ENCODE measurements at places on chromosomes 2 and 18.
A peak's percentile ranks its signal among the peaks of the same experiment; 100 is the strongest.

- no peak for DNase-seq
Observed at GRCh38 chr2:237749002-237749401, 49.6 kb upstream of the RBM44 start.

GRCh38 chr2:217738061-217738460 lies 264.7 kb downstream of the TNS1 start:
- DNase-seq = no peak

DNA sequence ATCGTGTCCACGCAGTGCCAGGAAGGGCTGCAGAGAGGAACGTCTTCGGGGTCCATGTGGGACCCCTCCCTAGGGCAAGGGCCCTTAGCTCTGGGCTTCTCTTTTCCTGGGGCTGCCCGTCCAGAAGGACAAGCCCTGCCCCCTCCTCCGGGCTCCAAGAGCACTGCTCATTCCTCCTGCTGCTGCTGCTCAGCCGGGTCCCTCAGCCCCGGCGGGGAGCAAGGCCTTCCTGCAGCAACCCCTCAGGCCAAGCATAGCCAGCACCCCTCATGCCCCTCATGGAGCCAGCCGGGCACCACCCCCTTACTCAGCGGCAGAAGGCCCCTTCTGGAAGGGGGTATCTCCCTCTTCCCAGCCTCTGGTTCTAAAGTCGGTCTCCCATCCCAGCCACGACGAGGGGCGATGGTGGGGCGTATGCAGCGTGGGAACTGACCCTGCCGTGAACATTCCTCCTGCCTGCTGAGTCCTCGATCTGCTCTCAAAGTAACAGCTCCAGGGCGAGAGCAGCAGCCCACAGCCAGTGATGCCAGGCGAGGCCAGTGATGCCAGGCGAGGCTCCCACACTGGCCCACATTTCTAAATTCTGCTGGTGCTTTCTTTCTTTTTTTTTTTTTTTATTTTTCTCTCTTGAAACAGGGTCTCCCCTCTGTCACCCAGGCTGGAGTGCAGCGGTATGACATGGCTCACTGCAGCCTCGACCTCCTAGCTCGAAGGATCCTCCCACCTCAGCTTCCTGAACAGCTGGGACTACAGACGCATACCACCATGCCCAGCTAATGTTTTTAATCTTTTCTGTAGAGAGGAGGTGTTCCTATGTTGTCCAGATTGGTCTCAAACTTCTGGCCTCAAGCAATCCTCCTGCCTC lies 99.7 kb downstream of the HDAC4 start:
- DNase-seq = no peak

- no peak for DNase-seq
Observed at GRCh38 chr2:160111951-160112798, 49.8 kb upstream of the PLA2R1 start.

GRCh38 chr18:77108001-77108692 lies 24.4 kb downstream of the MBP start:
- no peak for DNase-seq

GRCh38 chr2:60098996-60099395 lies 454.5 kb downstream of the BCL11A start:
- DNase-seq = no peak

DNA sequence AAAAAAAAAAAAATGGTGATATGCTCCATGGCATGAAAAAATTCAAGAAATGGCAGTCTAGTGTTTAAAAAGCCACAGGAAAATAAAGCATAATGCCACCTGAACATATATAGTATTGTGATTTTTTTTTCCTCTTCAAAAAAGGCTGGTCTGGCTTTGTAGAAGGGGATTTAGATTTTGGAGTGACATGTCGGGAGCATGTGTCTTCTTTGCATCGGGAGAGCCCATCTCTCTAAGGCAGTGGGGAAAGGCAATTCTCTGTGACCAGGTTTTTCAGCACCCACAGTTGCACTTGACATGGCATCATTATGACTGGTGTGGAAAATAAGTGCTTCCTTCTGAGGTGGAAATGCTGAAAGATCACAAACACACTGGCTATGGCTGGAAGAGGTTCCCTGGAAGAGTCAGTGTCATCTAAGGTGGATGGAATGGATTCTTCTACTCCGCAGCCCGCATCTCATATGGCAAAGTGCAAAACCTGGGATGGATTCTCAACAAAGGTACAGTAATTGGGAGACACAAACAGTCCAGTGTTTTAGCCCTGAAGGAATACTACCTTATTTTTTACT lies 172.5 kb downstream of the AGAP1 start:
- peak; percentile 62 for DNase-seq

DNA sequence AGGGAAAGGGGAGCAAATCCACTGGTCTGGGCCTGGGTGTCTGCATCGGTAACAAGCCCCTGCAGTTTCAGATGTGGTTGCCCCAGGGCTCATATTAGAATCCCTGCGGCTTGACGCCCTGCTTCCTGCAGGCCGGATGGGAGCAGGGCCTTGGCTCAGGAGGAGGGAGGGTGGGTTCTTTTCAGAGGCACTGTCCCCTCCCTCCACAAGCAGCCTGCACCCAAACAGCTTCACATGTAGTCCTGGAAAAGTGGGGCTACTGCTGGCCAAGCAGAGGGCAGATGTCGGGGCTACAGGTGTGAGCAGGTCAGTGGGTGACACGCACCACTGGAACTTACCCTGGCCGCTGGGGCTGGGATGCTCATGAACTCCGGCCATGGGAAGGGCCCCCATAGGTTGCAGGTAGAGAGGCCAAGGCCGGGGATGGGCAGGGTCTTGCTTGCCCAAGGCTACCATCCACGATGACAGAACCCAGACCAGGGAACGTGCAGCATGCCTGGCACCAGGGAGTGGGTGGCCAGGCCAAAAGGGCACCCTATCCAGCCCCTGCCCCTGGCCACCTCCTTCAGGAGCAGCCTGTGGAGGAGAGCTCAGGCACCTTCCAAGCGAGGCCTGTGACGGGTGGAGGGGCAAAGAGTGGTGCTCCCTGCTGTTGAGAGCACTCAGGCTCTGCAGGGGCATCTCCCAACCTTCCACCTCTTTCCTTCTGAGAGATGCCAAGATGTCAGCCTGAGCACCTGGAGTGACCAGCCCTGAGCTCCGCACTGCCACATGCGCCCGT lies 16.8 kb downstream of the ARID5A start:
- DNase-seq = no peak

GRCh38 chr2:240295256-240296103 lies 140.0 kb upstream of the GPC1 start:
- DNase-seq = no peak

DNA sequence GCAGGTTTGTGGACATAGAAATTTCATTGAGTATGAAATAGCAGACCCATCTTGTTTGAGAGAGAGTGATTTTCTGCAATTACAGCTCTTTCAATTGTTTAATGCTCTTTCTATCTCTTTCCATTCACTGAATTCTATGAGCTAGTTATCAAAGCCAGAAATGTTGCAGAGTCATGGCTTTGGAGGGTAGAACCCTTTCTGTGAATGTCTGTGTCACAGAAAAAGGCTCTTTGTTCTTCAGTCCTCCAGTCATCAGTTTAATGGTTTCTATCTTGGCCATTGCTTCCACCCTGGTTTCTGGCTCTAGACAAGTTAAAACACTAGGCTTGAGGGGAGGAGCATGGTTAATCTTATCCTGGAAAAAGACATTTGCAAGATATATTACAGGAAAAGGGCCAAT lies 655.0 kb downstream of the STK39 start:
- DNase-seq = no peak

DNA sequence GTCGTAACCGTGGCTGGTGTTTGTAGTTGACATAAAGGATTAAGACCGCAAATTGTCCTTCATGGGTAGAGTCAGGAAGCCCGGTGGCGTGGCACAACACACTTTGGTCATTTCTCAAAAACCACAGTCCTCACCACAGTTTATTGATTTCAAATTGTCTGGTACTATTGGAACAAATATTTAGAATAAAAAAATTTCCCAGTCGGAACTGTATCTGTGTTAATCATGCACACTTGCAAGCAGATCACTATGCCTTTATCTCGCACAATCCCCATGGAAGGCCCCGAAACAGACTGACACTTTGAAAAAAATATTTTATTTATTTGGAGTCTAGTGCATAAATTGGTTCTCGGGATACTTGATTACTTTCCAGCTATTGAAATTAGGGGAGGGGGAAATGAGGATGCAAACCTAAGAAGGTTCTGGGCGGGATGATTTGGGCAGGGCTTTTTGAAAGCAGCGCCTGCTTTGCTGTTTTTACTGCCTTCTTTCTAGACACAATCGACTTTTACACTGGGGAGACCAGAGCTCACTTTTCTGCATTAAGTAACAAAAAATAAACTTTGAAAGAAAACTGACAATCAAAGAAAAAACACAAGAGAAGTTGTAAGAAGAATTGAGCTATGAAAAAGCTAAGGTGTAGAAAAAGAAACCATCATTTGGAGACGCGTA lies 15.4 kb upstream of the HOXD1 start:
- DNase-seq = no peak

GRCh38 chr18:53534695-53535094 lies 689.8 kb downstream of the MBD2 start:
- DNase-seq = no peak

DNA sequence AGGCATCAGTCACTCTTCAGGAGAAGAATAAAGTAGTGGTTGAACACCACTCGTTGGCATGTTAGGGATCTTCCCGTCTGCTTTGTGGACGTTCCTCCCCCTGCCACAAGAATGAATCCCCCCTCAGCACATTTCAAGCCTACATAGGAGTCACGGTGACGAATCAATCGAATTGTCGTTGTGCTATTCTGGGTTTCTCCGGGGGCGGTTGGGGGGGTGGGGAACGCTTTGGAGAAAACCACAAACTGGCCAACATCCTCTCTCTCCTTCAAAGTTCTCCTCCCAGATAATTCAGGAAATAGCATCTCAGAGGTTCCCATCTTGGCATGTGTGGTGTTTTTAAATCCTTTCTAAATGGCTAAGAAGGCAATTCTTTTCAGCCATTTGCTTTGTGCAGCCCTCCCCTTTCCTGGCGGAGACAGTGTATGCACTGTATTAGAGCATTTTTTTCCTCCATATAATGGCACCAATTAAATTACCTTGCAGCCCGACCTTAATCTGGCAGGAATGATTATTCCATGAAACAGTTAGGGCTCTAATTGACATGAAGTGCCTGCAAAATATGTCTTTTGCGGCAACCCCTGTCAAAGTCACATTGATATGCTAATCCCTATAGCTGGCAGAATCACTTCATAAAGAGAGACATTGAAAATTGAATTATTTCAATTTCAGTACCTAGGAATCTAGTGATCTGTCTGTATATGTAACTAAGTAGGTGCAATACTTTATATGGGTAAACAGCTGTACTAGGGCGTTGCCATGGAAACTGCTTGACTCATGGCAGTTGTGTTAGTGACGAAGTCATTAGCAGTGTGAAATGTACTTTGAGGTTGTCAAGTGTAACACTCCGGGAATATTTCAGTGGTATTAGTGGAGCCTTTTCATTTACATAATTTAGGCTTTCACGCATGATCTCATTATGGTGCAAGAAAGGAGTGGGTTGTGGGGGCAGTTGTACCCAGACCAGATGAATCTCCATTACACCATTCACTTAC lies 323.4 kb upstream of the SLC14A2 start:
- DNase-seq = no peak

DNA sequence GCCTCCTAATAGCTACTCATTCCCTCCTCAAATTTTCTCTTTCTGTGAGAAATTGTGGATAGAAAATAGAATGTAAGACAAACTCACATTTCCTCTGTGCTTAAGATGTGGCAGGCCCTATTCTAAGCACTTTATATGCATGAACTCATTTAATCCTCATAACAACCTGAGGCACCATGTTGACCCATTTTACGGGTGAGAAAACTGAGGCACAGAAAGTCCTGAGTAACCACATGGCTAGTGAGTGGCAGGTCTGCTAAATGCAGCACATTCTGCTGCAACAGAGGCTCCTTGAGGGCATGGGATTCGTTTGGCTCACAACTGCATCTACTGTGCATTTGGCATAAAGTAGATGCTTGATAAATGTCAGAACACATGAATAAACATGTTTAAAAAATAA lies 22.7 kb upstream of the RNF149 start:
- no peak for DNase-seq

GRCh38 chr2:177573120-177573519 lies 180.5 kb downstream of the AGPS start:
- DNase-seq = no peak

DNA sequence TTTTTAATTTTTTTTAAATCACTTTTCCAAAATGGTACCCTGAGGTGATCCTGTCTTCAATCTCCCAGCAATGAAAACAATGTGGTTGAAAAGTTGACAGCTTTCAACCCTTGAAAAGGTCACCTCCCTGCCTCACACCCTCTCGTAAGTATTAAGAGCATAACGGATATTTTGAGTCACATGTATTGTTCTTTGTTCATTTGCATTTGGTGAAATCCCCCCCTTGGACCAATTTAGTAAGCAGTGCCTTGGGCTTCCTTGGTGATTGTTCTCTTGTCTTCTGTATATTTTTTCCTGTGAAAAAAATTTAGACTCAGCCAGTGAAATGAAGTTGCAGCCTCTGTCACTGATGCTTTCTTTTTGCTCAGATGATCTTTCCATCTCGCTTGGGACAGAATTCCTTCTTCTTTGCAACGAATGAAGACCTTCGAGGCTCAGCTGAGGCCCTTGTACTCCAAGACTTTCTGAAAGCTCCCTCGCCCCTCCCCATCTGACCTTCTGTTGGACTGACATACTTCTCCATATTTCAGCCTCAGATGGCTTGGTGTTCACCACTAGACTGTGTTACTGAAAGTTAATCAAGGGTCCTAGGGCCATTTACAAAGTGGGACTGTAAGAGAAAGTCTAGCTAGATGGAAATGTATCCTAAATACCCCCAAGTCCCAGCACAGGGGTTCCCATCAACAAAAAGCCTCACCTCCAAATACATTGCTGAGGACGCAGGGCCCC lies 158.4 kb downstream of the BCL2 start:
- DNase-seq = peak; percentile 79

DNA sequence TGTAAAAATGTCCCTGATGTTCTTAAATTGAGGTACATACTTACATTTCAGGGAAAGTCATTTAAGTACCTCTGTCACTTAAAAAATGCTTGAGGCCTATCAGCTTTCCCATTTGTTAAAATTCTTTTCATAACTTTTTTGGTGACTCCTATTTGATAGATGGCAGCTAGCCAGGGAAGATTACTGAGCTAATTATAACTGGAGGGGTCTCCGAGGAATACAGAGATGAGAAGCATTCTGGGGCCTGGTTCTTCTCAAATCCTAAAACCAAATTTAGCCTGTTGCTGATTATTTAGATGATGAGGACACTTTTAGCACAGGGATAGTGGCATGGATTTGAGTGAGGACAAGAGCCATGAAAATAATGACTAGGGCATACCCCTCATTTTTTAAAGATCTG lies 4.8 kb downstream of the UGP2 start:
- DNase-seq = no peak

- DNase-seq = no peak
Observed at GRCh38 chr2:64626963-64627760, 26.6 kb downstream of the SERTAD2 start.

GRCh38 chr2:46000660-46001059 lies 296.5 kb upstream of the EPAS1 start:
- DNase-seq = no peak

- no peak for DNase-seq
Observed at GRCh38 chr18:74064510-74064909, 83.1 kb downstream of the FBXO15 start.

- DNase-seq = no peak
Observed at GRCh38 chr2:149903626-149904025, 316.1 kb upstream of the MMADHC start.
